ENCODE measurements at places on chromosomes 11 and 22. TPM values are rescaled to one million over a fixed set of nuclear protein-coding genes. Genes with fewer than 3 reads are reported as not detected.

GRCh38 chr22:49262167-49262566 is 565.5 kb downstream of the BRD1 start:
- DNase-seq = no peak

DNA sequence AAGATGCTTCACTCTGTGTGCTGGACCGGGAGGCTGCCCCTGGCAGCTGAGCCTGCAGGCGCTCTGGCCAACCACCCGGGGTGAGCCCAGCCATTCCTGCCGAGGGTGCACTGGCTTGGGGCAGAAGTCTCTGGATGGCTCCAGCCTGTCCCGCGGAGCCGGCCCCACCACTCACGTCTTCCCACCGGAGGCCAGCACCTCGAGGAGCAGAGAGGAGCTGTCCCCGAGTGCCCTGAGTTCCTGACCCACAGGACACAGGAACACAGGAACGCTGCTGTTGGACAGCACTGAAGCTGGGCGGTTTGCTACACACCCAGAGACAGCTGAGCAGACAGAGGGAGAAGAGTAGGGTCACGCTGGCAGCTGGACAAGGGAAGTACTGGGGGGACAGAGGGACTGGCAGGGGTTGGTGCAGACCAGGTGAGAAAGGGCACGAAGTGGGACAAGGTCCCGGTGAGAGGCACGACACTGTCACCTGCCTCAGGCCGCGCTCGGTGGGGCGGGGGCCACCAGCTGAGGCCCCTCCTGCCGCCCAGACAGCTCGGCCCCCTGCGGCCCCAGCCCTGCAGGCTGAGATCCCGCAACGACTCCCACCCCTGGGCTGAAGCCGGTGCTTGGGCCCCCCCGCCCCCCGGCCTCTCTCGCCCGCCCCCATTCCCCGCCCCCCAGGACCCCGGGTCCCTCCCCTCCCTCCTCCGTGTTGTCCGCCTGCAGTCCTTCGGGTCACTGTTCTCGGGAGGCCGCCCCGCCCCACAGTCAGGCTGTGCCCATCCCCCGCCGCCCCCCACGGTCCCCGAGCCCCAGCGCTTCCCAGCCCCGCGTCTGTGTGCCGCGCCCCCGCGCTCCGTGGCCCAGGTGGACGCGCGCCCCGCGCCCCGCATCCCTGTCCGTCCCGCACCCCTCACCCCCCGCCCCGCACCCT is 624 bp upstream of the B4GALNT4 start:
- no peak for DNase-seq

XRCC6 gene
- 259 TPM for total RNA-seq

DNA sequence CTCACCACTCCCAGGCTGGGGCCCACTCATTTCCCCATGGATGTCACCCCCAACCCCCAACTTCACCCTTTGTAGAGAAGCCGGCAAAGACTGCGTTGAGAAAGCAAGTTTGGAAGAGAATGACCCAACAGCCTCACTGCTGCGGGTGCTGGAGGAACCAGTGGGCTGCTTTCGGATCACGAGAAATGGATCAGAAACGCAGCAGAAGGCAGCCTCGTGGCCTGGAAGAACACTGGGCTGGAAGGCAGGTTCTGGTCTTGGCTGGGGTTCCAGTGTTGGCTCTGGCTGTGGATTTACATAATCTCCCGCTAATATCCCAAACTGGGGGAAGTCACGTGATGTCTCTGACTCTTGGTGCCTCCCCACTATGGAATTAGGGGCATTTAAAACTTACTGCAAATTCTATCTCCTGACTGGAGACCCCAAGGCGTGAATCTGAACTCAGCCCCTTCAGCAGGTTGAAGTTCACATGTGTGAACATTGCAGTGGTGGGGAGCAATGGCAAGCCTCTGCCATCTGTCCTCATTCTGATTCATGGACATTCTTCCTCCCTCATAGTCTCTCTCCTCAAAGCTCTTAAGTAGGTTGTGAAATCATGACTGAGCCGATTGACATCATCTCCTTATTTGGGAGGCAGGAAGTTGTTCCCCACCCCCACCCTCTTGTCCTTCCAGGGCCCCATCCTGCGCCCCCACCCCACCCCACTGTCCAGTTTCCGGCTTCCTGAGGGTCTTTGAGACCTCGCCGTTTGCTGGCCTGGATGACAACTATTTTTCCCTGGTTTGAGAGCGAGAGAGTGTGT is 37.0 kb upstream of the TIMP3 start:
- DNase-seq = no peak

DNA sequence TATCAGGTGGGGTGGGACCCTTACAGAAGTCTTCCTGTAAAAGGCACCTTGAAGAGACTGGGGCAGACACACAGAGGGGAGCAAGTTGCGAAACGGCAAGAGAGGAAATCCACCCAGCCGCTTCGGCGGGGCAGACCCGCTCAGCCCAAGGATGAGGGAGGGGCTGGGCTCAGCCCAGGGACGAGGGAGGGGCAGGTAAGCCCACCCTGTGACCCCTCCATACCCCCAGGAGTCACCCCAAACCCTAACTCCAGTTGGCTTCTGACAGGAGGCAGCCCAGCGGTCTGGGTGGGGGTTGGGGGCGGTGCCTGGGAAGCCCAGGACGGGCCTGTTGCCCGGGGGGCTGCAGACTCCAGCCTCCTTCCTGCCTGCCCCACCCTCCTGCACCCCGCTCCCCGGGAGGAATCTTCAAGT is 965 bp downstream of the OSBPL5 start:
- DNase-seq = no peak

DNA sequence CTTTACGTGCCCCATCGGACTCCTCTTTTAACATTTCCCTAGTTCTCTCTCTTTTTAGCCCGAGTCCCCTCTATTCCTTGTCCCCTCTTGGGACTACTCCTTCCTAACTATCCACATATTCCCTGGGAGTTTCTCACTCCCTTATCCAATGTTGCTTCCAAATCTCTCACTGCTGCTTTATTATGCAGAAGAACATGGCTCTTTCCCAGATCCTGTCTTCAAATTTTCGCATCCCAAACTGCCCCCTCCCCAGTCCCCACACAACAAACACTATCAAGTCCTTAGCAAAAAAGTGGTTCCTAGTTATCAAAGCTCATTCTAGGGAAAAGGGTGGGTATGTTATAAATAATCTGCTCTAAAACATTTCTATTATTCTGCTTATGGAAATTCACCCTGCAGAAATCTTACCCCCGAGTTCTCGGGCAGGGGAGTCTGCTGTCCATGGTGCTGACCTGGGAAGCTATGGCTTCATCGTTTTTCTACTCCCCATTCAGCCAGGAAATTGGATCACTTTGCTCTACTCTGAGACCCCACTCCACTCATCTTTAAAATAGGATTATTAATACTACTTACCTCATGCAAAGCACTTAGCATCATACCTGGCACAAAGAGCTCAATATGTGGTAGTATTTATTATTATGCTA is 393.5 kb downstream of the BUD13 start:
- no peak for DNase-seq

DNA sequence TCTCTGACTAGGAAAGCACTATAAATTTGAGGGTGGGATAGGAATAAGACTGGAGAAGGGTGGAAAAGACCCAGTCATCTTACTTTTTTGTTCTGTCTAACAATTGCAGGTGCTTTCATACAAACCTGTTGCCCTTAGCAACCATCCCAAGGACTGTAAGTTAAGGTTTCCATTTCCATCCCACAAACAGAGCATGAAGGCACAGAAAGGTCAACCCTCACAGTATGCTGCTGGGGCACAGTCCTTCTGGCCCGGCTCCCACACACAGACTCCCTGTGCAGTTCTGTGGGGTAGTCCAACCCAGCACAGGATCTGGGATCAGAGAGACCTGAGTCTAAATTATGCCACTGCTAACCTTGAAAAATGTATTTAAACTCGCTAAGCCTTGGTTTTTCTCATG is 38.4 kb upstream of the ETS1 start:
- DNase-seq = no peak

GRCh38 chr11:78228467-78228866 is 39.7 kb downstream of the USP35 start:
- DNase-seq = peak; percentile 54

- DNase-seq = no peak
Observed at GRCh38 chr22:36860821-36861659, at the start of gene NCF4. Gene NCF4 (plus strand): TSS chr22:36861006. CDS start chr22:36861172, 166 bp downstream.

DNA sequence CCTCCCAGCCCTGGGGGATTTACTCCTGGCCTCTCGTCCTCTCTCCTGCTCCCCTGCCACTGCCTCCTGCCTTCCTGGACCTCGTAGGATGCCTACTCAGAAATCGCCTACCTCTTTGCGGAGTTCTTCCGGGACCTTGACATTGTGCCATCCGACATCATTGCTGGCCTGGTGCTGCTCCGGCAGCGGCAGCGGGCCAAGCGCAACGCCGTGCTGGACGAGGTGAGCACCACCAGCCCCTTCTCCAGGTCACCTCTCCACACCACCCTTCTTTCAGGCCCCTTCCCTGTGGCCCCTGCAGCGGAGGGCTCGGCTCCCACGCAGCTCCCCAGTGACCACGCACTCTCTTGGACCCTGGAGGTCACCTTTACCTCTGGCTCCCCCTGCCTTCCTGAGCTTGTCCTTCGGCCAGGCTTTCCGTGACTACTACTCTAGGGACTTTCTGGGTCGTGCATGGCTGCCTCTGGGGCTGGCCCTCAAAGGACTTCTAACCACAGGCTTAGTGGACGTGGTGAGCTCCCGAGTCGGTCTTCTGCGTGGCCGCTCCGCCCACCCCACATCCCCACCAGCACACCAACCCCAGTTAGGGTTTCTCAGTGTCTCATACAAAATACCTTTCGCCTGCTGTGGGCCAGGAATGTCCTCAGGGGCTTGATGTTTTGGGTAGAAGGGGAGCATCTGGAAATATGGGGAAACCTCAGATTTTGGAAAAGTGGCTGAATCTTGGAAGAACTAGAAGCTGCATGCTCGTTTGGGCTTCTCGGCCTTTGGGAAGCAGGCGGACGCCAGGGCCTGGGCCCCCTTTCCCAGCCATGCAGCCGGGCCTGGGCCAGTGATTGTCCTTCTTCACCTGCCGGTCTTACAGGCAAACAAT is 24.1 kb upstream of the MYRF start:
- no peak for DNase-seq

DNA sequence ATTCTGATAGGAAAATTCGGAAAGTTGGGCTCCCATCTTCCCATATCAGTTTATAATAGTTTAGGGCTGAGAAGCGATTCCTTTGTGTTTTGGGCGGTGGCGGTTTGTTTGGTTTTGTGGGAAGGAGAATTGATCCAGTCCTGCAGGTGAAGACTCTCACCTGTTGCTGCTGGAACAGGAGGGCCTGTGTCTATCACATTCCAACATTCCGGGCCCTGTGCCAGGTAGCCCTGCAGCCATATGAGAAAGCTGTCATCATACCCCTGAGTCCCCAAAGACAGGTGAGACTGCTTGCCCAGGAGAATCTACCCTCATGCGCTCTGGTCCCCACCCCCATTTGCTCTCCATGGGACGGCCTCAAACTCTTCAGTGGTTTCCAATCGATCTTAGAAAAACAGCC is 62.1 kb downstream of the TRAF6 start:
- no peak for DNase-seq

- no peak for DNase-seq
Observed at GRCh38 chr11:11217289-11217928, 135.6 kb downstream of the CSNK2A3 start.
